NCI-H187 (cell line): ENCODE measurements at places on chromosomes 12 and 14.

GRCh38 chr12:54740882-54741281 lies 92.7 kb upstream of the DCD start:
- DNase-seq: no peak

DNA sequence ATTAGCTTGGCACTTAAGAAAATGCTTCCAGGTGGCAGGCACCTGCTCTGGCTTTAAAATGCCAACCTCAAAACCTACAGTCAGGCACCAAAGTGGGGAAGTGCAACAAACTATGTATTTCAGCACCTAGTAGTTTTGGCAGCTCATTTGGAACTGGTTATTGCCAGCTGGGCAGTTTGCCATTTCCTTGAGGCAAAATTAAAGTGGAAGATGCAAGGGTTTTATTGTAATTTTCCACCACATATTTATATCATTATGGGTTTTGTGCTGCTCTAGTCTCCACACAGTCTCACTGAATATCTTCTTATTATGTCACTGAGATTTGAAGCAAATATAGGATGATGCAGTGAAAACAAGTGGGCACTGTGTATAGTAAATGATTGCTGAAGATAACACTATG lies 117.0 kb downstream of the PRKD1 start:
- no peak for DNase-seq

- DNase-seq: no peak
Measured at GRCh38 chr12:2792671-2793500, 1.9 kb upstream of the FKBP4 start.

- DNase-seq: no peak
Measured at GRCh38 chr14:41806366-41806975, 199.8 kb downstream of the LRFN5 start.

DNA sequence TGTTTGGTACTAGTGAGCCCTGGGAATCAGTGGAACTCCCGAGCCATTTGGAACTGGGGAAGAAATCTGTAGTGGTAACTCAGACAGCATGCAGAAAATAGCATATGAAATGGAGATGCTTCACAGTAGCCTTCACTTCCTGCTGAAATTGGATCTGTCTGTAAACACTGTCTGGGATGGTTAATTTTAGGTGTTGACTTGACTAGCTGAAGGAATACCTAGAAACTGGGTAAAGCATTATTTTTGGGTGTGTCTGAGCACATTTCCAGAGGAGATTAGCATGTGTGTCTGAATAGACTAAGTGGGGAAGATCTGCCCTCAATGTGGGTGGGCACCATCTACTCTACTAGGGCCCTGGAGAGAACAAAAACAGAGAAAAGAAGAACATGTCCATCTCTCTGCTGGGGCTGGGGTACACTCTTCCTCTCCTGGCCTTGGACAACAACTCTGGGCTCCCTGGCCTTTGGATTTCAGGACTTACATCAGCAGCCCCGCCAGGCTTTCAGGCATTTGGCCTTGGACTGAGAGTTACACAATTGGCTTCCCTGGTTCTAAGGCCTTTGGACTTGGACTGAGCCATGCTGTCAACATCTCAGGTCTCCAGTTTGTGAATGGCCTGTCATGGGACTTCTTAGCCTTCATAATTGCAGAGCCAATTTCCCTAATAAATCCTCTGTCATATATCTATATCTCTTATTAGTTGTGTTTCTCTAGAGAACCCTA lies 14.0 kb upstream of the CRADD start:
- DNase-seq: no peak

- DNase-seq: no peak
Measured at GRCh38 chr14:73833034-73833433, 18.6 kb upstream of the PTGR2 start.

DNA sequence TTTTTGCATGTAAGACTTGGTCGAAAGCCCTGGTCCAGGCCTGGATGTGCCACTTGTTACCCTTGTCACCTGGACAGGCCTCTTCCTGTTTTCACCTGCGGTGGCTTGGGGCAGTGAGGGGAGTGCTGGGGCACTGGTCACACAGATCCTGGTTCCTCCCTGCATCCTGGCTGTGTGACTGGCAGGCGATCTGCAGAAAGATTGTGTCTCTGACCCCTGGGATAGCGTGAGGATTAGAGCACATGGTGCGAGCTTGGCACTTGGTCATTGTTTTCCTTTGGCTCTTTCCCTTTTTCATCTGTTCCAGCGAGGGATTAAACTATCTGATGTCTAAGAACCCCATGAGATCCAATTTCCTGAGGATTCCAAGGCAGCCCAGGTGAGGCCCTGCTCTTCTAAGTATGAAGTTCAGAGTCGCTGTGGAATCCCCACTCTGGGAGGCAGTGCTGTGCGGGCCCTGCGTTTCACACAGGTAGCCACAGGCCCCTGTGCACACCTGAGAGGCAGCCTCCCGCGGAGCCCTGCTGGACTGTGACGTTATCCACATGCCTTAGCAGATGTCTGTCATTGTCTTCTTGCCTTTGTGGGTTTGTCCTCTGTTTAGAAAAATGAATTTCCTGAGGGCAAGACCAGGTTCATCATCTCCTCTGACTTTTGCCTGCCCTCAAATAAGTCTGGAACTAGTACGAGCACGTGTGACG lies 288.4 kb downstream of the CACNA1C start:
- no peak for DNase-seq

DNA sequence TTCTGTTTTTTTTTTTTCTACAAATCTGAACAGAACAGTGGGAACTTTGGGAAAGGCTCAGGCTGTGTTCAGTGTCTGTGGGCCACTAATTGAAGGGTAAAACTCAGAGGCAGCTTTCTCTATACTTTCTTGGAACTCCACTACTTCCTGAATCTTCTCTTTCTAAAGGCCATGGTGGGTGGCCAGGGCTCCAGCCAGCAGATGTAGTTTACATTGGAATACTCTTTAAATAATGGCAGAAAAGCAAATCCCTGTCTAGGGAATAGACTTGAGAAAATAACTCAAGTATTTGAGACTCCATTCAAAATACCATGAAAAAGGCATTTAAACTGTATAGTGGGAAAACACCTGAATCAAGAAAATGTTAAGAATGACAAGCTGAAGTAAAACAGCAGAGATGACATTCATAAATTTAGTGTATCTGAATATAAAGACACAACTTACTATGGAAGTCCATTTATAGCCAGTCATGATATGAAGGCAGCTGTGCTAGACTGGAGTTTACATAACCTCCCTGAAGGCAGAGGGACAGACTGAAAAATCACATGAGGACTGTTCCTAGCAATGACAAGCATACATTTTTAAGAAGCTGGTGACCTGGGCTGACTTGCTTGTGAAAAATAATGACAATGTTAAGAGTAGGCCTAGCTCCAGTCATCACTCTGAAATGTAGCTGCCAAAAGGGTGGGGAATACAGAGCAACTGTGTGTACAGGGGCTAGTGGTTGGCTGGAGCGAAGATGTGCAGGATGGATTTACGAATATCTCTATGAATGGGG lies 168.6 kb downstream of the STXBP6 start:
- no peak for DNase-seq

- DNase-seq: no peak
Measured at GRCh38 chr12:69024413-69024812, 91.4 kb upstream of the CPM start.

- DNase-seq: no peak
Measured at GRCh38 chr12:123597100-123597499, 4.8 kb upstream of the DDX55 start.

GRCh38 chr14:50816395-50817047 lies 14.4 kb downstream of the NIN start:
- no peak for DNase-seq

- DNase-seq: no peak
Measured at GRCh38 chr12:20807192-20808080, 3.1 kb upstream of the SLCO1B3 start.

- no peak for DNase-seq
Measured at GRCh38 chr12:76883811-76884210, 5.0 kb upstream of the CSRP2 start.

DNA sequence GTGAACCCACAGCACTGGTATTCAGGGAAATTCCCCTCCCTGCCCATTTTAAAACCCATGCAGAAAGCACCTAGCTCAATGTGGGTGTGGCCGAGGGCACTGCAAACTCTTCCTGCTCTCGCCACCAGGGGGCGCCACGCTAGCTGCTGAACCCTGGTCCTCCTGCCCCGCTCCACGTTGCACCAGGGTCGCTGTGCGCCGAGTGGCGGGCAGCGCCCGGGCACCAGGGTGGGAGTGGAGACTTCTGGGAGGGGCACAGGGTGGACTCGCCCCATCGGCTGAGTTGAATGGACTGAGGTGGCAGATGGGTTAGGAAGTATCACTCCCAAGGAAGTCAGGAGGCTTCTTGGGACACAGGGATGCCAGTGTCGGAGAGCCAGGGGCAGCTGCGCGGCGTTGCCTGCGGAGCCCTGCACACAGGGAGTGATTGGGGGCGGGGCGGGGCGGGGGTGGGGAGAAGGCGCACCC lies 48.1 kb upstream of the BCL11B start:
- DNase-seq: peak; percentile 37
